ENCODE measurements at places on chromosomes 5 and 9. TPM values are rescaled to one million over a fixed set of nuclear protein-coding genes. Genes with fewer than 3 reads are reported as not detected.

PAPPA gene
- 12.5 TPM for total RNA-seq

TMEM232 gene
- 0.53 TPM for total RNA-seq

MAMDC2 gene
- 15.0 TPM for total RNA-seq

POLK gene
- 24.9 TPM for total RNA-seq

LEAP2 gene
- total RNA-seq, result 0.35 TPM

GRCh38 chr9:129291041-129291501 lies 113.0 kb upstream of the IER5L start:
- DNase-seq, result no peak

- DNase-seq, result no peak
Observed at GRCh38 chr5:174166231-174167079, 120.9 kb downstream of the NSG2 start.

DNA sequence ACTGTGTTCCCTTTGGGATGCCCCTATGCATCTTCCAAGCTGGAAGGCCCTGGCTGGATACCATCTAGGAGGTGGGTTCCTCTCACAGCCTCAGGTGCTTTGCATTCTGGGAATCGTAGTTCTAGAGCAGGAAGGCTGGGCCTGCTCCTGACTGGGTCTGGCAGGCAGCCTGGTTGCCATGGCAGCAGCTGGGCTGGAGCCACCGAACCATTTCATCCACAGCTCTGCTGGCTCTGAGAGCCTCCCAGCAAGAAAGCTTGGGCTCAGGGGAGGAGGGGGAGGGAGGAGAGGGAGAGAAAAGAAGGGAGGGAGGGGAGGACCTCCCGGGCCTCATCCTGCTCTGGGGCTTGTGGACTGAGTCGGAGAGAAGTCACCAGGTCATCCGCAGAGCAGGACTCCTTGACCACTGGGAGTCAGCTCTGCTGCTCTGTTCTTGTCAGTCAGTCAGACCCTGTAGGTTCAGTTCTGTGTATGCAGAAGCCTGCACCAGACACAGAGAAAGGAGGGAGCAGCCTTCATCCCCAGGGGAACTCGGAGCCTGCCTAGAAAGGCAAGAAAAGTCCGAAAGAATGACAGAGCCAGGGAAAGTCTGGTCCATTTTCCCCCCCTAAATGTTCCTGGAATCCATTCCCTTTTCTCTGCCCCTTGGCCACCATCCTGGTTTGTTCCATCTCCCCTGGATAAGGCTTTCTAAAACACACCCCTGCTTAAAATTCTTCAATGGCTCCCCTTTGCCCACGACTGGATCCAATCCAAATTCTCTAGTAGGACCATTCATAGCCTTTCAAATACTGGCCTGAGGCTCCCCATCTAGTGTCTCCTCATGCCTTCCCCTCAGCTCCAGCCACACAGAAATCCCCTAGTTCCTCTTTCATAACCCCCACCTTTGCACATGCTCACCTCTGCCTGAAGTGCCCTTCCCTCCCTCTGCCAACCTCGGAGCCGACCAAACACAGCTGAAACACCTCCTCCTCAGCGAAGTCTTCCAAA lies 65.4 kb upstream of the ARAP3 start:
- peak; percentile 57 for DNase-seq

DNA sequence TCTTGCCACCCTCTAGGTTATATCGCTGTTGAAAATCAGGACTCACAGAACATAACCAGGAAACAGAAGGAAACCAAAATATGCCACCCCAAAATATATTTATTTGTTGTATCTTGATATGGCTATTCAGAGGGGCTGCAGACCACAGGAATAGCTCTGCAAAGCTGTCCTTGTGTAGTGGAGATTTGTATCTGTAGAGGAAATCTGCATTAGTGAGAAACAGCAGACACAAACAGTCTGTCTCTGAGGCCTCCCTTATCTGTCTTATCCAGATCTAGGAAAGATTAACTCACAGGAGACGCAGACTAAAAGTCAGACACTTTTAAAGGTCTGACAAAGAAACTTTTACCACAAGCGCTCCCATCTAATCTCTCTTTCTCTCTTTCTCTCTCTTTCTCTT lies 54.1 kb upstream of the CEMIP2 start:
- DNase-seq, result no peak

All from HFFc6 (cell line).